ENCODE measurements at places on chromosomes 6 and 20.

DNA sequence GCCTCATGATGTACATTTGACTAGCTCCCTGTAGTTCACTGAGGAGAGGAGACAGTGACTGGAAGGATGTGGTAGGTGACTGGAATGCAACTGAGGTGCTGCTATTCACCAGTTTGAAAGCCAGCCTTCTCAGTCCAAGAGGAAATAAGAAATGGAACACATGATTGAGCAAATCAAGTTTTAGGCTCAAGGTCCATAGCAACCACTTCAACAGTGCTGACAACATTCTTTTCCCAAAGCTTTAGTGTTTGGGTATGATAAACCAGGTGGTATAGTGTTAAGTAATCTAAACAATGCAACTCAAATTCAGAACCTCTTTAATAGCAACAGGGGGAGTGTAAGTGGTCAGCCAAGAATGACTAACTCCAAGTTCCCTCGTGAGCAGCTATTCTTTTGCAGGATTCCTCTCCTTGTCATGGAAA lies 9.2 kb downstream of the ZHX3 start:
- no peak for DNase-seq

- DNase-seq = peak; percentile 0
Observed at GRCh38 chr6:75657327-75657726, 55.6 kb downstream of the SENP6 start.

DNA sequence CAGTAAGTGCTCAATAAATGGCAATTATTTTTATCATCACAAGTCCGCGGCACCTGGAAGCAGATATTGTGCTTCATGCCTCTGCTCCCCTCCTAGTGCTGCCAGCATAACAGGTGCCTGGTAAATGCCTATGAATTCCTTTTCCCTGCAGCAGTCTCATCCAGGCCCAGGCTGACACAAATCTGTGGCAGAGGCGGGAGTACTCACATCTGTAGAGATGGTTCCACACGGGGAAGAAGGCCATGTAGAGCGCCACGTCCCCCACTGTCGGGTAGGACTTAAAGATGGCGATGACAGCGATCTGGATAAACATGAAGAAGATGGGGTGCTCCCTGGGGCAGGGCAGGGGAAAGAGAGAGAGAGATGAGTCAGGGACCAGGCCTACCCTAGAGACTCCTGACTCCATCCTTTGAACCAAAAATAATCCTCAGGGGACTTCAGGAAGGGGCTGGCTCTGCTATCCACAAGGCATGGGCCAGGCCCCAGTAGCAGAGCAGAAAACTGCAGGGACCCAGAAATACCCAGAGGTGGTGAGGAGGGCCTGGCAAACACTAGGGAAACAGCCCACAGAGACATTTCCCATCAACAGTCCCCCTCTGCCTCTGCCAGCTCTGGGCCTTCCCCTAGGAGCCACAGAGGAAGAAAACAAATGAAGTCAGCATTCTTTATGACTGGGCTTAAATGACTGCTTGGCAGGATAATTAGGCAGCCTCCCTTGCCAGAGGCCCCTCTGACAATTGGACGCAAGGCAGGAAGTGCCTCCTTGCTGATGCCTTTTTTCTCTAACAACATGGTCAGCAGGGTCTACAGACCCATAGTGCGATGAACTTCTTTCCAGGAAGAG lies 23.0 kb downstream of the MAP1LC3A start:
- peak; percentile 70 for DNase-seq

GRCh38 chr6:72267470-72267869 lies 354.4 kb upstream of the KCNQ5 start:
- no peak for DNase-seq

DNA sequence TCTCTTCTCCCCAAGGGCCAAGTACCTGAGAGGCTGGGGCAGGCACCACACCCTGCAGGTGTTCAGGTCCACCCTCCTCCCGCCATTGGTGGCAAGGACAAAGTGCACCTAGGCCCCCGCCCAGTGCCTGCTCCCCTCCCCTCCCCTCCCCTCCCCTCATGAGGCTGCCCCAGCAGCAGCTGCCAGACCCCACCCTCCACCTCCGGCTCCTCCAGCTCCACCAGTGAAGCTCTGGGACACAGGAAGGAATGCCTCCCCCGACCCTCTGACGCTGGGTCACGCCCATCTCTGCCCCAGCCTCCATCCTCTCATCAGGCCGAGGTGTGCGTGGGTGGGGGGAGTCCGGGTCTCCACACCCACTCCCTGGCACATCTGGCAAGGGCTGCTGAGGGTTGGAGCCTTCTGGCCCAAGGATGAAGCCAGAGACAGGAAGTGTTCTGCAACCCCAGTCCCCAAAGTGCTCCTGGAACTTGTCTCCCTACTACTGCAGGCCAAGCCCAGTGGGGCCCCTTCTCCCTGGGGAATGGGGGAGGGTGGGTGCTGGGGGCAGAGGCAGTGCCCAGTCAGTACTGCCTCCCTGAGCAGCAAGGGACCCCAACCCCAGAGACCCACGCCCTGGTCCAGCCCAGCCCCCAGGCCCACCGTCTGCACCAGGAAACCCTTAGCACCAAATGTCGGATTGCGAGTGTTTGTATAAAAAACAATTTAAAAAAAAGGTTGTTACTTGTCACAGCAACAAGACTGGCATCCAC lies 1.6 kb upstream of the UCKL1 start:
- peak; percentile 59 for DNase-seq

GRCh38 chr6:73564578-73565345 lies 43.9 kb upstream of the EEF1A1 start:
- no peak for DNase-seq

DNA sequence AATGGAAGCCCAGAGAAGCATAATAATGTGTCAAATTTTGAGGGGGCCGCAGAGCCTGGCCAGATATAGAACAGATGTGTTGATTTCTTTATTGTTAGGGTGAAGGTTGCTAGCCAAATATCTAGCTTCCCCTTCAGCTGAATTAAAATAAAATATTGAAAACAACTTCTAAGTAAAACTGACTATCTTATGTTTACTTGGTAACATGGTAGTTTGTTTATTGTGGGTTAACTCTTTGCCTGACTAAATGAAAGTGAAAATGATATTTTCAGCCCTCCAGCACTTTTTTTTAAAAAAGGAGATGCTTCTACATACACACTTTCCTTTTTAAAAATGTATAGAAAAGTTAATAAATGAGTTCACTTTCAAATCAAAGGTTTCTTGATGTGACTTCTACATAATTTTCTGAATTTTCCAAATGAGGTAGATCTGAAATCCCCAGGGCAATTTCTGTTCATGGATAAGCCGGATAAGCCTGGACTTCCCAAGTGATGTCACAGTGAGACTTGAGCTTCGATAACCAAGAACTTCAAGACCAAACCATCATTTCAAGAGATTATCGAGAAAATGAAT lies 172.1 kb upstream of the OLIG3 start:
- DNase-seq = no peak

GRCh38 chr6:783966-784735 lies 91.2 kb upstream of the EXOC2 start:
- DNase-seq = no peak
